T-helper 2 cell (primary cell): ENCODE measurements at places on chromosomes 3 and 15.

- no peak for DNase-seq
Observed at GRCh38 chr3:107633327-107634098, 110.8 kb downstream of the BBX start.

DNA sequence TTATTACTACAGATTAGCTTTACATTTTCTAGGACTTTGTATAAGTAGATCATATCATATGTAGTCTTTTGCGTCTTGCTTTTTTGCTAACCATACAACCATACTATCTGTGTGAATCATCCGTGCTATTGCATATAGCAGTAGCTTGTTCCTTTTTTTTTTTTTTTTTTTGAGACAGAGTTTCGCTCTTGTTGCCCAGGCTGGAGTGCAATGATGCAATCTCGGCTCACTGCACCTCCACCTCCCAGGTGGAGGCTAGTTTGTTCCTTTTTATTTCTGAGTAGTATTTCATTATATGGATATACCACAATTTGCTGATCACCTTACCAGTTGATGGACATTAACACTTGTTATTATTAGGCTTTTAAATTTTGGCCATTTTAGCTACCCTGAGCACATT, 54.5 kb upstream of the TBL1XR1 start:
- no peak for DNase-seq

DNA sequence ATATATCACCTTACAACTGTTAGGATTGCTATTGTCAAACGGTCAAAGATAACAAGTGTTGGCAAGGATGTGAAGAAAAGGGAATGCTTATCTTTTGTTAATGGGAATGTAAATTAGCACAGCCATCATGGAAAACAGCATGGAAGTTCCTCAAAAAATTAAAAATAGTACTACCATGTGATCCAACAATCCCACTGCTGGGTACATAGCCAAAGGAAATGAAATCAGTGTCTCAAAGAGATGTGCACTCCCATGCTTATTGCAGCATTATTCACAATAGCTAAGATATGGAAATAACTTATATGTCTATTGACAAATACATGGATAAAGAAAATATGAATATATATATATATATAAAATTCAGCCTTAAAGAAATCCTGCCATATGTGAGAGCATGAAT, 274.6 kb downstream of the EDEM1 start:
- DNase-seq = no peak

- DNase-seq = no peak
Observed at GRCh38 chr3:64958199-64958843, 270.5 kb upstream of the ADAMTS9 start.

GRCh38 chr3:14118400-14119381, 6.0 kb downstream of the CHCHD4 start:
- DNase-seq = no peak

DNA sequence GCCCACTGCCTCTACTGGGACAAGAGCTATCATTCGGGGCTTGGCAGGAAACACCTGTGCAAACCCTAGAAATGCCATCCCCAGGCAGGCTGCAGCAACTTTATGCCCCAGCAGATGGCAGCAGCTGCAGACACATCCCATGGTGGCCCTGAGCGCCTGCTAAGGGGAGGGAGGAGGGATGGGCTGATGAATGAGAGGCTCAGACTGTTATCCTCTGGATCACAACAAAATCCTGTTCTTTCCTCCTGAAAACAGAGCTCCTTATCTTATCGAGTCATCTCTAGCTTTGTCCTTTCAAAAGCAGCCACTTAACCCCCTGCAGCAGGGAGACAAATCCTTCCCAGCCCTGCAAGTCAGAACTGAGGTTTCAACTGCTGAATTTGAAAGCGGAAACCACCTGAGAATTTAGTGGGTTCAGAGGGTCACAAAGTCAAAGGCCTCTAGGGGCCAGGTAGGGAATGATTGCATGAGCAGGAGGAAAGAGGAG, 90.6 kb upstream of the PROK2 start:
- DNase-seq = peak; percentile 58

DNA sequence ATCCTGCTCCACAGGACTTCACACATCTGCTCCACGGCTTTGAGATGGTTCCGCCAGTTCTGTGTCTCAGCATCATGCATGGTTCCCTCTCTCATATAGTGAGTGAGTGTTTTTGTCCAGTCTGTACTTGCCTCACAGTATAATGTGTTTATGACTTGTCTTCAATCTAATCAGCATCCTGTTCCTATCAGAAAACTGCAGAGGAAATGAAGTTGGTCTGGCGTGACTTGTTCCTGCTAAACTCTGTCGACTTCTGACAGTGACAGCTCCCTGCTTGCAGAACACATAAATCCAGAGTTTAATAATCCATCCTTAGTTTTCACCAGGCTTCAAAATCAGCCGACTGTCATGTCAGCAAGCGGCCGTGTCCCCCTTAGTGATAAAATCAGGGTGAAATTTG, 222.3 kb downstream of the SLCO3A1 start:
- no peak for DNase-seq

GRCh38 chr3:25033407-25034029, 394.5 kb upstream of the RARB start:
- DNase-seq = peak; percentile 48
